ENCODE measurements at places on chromosomes 16 and 17.
A peak's percentile ranks its signal among the peaks of the same experiment; 100 is the strongest.

DNA sequence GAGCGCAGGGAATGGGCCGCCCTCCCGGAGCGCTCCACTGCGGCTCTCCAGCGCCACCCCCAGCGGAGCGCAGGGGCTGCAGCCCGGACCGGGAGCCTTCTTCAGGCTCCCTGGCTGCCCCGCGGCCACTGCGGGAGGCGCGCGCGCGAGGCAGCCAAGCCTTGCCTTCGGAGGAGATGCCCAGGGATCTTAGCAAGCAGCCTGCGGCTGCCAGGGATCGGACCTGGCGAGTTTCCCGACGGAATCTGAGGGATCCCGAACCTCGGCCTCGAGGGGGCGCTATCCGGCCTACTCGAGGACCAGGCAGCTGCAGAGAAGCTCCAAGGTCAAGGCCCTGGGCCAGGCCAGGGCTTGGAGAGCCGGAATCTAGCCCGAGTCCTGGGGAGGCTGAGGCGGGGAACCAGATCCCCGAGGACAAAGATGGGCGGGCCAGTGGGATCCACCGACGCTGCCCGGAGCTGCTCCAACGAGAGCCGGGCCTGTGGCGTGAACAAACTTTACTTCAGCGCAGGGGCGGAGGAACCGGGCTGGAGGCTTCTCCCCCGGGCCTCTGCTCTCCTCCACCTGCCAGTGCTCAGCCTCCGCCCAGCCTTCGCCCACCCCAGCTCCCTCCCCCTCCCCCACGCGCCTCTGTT, at the start of gene IRX6:
IRX6 (plus strand) TSS at position 567 of the 635 bp plus-strand sequence. CDS start 889 bp downstream, outside the sequence.
- no peak for DNase-seq

DNA sequence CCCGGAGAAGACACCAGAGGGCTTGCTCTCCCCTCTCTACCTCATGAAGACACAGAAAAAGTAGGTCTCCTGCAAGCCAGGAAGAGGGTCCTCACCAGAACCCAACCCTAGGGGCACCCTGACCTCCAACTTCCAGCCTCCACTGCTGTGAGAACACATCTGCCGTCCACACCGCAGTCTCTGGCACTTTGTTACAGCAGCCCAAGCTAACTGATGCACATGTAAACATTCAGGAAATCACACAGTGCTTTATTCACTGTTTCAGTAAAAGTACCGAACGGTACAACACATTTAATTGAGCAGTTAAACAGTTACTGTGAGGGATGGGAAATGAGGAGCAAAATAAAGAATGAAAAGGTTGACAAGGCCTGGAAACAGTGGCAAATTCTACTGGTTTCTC, 18.3 kb downstream of the FANCA start:
- DNase-seq, result no peak

DNA sequence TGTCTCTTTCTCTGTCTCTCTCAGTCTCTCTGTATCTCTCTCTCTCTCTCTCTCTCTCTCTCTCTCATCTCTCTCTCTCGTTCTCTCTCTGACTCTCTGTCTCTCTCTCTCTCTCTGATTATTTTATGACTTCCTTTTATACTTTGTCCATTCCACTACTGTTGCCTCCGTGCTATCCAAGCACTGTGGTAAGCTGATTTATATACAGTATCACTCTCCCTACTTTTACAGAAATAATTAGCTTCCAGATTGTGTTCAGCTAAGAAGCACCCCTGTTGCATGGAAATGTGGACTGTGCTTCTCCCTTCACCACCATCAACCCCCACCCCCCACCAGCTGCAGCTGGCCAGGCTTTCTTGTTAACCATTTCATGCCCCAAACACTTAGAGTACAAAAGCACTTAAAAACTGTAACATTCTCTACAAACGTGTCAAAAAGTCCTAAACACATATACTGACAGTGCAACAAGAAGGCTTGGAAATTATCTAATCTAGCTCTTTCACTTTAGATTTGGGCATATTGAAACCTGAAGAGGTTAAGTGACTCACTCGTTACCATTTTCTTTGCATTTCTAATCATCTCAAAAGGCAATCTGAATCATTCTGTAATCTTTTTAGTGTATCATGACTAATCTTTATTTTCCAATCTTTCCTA, 11.6 kb upstream of the TMEM100 start:
- no peak for DNase-seq

GRCh38 chr17:29240968-29241963, 5.4 kb upstream of the CRYBA1 start:
- DNase-seq, result peak; percentile 17

GRCh38 chr16:10608687-10609401, 28.4 kb upstream of the EMP2 start:
- DNase-seq, result no peak

- no peak for DNase-seq
These were observed 614.6 kb upstream of the CDH5 start for GRCh38 chr16:65751622-65752521.

DNA sequence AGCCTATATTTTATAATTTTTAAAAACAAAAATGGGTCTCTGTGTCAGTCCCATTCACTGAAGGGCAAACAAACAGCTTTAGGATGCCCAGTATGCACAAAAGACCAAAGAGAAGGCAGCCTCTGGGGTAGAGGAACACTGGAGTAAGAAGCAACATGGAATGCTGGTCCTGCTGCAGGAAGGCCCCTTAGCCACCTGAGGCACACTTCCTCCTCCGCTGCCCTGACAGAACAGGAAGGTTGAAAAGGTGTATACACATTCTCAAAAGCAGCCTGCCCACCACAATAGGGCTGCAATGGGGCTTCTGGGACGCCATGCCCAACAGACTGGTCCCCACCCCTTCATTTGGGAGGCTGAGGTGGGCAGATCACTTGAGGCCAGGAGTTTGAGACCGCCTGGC, 19.5 kb downstream of the TOM1L2 start:
- no peak for DNase-seq

DNA sequence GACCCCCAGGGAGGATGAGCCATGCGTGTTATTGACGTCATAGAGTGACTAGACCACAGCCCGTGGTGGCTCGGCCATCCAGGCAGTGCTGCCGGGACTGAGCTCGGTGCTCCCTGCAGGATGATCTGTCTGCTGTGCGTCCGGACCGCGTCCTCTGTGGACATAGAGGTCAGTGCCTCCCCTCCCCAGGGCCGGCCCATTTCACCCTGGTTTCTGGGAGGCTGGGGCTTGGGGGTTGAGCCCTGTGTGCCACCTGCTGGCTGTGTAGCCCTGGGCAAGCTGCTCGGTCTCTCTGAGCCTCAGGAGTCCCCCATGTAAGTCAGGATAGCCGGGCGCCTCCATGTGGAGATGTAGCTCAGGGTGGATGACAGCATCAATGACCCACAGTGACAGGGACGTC, 8.3 kb downstream of the TSC2 start:
- DNase-seq, result no peak

DNA sequence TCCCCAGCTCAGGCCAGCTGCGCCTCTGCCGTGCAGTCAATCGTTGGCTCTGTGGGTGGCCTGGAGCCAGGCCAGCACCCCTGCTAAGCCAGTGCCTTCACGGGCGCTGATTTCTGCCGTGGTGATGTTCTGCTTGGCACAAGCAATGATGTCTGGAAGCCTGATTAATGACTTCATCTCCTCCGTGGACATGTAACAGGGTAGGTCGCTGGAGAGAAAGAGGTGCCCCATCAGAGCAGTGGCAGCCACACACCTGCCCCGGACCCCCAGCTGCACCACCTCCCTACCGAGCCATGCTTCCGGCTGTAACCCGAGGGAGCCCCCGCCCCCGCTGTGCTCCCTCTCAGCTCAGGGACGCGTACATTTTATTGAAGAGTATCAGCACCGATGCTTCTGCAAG, 1.9 kb downstream of the ARL16 start:
- DNase-seq, result no peak

- DNase-seq, result peak; percentile 31
These were observed 134.2 kb downstream of the ABCC1 start for GRCh38 chr16:16083421-16084156.

Measured in stimulated activated CD4-positive, alpha-beta T cell treated with anti-CD3 and anti-CD28 coated beads, Interleukin-2, amount 100 ng/mL, for 24 hours (primary cell).